ENCODE measurements at places on chromosomes 16 and 17.

DNA sequence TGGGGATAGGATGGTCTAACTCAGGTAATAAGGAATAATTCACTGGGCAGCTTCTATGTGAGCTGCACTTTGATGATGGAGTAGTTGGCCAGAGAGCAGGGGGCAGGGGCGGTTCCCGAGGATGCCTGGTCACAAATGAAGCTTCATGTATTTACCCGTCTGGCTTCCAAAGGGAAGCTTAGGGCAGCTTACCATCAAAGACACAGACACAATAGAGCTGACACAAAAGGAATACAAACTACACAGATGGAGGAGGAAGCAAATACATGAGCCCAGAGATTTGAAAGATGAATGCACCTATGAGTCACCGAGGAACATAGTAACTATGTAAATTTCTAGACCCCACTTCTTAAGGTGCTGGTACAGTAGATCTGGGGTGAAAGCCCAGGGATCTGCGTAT is 8.7 kb upstream of the EMP2 start:
- no peak for DNase-seq

- DNase-seq, result no peak
Observed at GRCh38 chr17:44438636-44439035, 49.2 kb upstream of the ITGA2B start.

GRCh38 chr17:69093279-69093789 is 32.6 kb upstream of the ABCA9 start:
- DNase-seq, result no peak

DNA sequence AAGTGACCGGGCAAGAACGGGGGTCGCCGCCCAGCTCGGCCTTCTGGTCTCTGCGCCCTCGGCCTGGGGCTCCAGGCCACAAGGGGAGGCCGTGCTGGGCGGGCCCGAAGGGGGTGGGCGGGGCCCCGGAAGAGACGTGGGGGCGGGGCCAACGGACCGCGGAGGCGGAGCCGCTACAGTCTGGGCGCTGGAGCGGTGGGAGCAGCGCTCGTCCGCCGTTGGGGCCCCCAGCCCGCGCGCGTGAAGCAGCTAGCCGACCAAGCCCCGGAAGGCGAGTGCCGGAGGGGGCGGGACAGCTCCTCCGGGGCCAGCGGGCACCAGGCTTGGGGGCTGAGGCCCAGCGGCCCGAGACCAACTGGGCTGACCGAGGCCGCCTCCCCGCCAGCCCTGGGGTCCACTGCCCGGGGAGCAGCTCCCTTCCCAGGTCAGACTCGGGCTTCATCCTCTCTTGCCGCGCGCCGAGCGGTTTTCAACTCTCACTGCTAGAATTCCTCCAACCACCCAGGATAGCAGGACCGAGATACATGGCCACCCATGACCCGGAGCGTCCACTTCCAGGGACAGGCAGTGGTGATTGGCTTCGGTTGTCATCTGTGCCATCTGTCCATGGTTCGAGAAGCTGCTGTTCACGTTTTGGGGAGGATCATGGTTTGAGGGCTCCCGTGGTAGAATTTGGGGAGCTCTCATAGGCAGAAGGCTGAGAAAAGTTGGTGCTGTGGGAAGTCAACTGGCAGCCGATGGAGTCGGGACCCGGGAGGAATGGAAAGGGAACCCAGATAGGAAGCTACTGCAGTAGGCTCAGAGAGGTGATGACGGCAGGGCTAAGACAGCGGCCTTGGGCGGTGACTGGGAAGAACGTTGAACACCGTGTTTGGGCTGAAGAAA is 44.6 kb upstream of the LCMT1 start:
- peak; percentile 73 for DNase-seq

GRCh38 chr16:89031715-89032659 is 55.0 kb upstream of the CBFA2T3 start:
- no peak for DNase-seq

- no peak for DNase-seq
Observed at GRCh38 chr17:57001541-57001940, 23.6 kb downstream of the SCPEP1 start.

Data from fibroblast of skin of abdomen (primary cell).